ENCODE measurements at places on chromosomes 12 and 14. TPM values are rescaled to one million over a fixed set of nuclear protein-coding genes. Genes with fewer than 3 reads are reported as not detected.

The ARHGAP5 gene
- 32.5 TPM for total RNA-seq

The HOMEZ gene
- total RNA-seq = 11.8 TPM

The MSI1 gene
- total RNA-seq = 0.78 TPM

The TAS2R8 gene
- not detected for total RNA-seq

The FZD10 gene
- not detected for total RNA-seq

The BEGAIN gene
- total RNA-seq = 6.0 TPM

The C12orf60 gene
- 3.3 TPM for total RNA-seq

The WSCD2 gene
- total RNA-seq = not detected

- no peaks in the 10 kb centered on the region for H3K36me3 ChIP-seq
- no peak overlapping the region for H3K4me3 ChIP-seq
- H3K4me1 ChIP-seq = no peaks in the 10 kb centered on the region
- no peak overlapping the region for H3K27ac ChIP-seq
These were observed 27.0 kb upstream of the INSM2 start for GRCh38 chr14:35506927-35507326.

- H3K27me3 ChIP-seq = peaks cover 18% of the 10 kb centered on the region
- no peaks in the 10 kb centered on the region for H3K36me3 ChIP-seq
- no peaks in the 10 kb centered on the region for H3K4me1 ChIP-seq
- no peak overlapping the region for H3K4me3 ChIP-seq
- H3K27ac ChIP-seq = no peak overlapping the region
- no peak for DNase-seq
These were observed 754 bp downstream of the ACSS3 start for GRCh38 chr12:81078469-81079196.

DNA sequence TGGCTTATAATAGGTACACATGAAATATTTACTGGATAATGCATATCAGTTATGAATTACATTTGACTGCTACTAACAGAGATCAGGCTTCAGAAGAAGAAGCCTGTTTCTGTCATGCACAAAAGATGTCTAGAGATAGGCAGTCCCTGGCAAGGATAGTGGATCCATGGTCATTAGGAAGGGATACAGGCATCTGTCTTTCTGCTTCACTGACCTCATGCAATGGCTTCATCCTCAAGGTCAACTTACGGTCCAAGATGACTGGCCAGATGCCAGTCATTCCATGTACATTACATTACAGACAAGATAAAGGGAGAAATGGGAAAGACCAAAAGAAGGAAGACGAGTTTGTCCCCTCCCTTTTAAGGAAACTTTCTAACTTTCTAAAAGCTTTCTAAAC lies 94.0 kb downstream of the NUAK1 start:
- no peaks in the 10 kb centered on the region for H3K4me1 ChIP-seq
- H3K36me3 ChIP-seq = no peaks in the 10 kb centered on the region
- no peak overlapping the region for H3K27ac ChIP-seq
- no peak overlapping the region for H3K4me3 ChIP-seq

DNA sequence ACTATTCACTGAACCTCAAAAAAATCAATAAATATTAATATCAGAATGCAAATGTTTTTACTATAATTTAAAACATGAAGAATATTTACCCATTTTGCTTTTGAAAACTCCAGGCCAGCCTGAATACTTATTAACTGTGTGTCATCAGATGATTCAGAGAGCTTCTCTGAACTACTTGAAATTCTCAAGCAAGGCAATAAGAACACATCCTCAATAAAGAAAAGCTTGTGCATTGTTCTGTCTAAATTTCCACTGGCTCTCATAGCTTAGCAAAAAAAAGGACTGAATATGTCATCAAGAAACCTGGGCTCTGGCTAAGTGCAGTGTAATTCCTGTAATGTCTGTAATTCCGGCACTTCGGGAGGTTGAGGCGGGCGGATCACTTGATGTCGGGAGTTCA lies 194.1 kb downstream of the BTG1 start:
- H3K27ac ChIP-seq = no peak overlapping the region
- peaks cover 14% of the 10 kb centered on the region for H3K4me1 ChIP-seq
- no peaks in the 10 kb centered on the region for H3K36me3 ChIP-seq
- no peaks in the 10 kb centered on the region for H3K27me3 ChIP-seq
- no peak overlapping the region for H3K4me3 ChIP-seq

DNA sequence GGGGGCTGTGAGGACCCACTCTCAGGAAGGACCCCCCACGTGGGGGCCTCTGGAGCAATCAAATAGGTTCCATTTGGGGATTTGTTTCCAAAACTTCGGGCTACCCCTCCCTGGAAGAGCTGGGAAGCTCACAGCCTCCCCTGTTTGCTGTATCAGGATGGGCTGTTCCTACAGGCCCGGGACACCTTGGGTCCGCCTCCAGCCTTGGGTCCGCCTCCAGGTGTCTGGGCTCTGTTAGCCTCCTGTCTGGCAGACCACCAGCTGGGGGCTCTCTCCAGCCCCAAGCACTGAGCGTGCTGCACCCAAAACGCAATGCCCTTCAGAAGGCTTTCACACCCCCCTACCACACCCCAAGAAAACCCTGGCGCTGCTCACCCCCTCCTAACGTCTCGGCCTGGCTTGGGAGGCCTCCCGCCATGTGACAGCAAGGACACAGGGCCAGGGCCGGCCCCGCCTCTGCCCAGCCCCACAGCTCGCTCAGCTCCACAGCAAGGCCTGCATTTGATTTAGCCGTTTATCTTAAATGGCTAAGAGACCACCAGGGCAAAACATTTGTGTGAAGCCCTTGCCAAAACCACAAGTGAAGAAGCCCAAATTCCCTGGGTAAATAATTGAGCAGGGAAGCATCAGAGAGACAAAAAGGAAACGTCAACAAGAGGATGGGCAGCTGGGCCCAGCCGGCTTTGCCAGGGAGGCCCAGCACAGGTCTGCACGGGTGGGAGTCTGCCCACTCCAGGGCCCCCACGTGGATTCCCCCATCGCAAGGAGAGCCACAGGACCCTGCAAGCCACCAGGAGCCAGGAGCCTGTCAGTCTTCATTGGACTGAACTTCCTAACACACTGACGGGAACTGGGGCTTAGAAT lies 39.9 kb downstream of the BCL11B start:
- peaks cover 92% of the 10 kb centered on the region for H3K4me1 ChIP-seq
- H3K36me3 ChIP-seq = peaks cover 43% of the 10 kb centered on the region
- peak overlapping the region; percentile 99 for H3K27ac ChIP-seq
- no peaks in the 10 kb centered on the region for H3K27me3 ChIP-seq
- H3K4me3 ChIP-seq = peak overlapping the region; percentile 79

DNA sequence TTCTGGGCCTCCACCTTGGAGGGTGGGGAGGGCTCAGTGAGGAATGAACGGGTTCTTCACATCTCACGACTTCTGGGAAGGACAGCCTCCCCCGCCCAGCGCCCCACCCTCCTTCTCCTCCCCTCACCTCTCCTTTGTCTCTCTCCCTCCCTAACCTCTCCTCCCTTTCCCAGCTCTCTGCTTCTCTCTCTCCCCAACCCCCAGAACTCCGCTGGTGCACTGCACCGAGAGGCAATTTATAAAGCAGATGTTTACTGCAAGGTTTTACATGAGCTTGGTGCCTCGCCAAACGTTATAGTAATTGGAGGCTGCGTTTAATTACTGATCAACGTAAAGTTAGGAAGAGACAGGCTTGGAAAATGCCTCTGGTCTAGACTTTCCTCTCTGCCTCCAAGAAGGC lies 42.9 kb upstream of the FAM222A start:
- H3K27me3 ChIP-seq = peaks cover 9% of the 10 kb centered on the region
- no peaks in the 10 kb centered on the region for H3K4me1 ChIP-seq
- H3K36me3 ChIP-seq = no peaks in the 10 kb centered on the region
- H3K27ac ChIP-seq = no peak overlapping the region
- DNase-seq = no peak

GRCh38 chr12:7046383-7047105 lies 14.0 kb upstream of the C1S start:
- no peak overlapping the region for H3K27ac ChIP-seq
- no peak for DNase-seq
- H3K4me3 ChIP-seq = no peak overlapping the region
- peaks cover 6% of the 10 kb centered on the region for H3K4me1 ChIP-seq

- no peak for DNase-seq
- no peak overlapping the region for H3K4me3 ChIP-seq
- no peaks in the 10 kb centered on the region for H3K27me3 ChIP-seq
These were observed 22.8 kb upstream of the NXPH4 start for GRCh38 chr12:57193706-57194245.

DNA sequence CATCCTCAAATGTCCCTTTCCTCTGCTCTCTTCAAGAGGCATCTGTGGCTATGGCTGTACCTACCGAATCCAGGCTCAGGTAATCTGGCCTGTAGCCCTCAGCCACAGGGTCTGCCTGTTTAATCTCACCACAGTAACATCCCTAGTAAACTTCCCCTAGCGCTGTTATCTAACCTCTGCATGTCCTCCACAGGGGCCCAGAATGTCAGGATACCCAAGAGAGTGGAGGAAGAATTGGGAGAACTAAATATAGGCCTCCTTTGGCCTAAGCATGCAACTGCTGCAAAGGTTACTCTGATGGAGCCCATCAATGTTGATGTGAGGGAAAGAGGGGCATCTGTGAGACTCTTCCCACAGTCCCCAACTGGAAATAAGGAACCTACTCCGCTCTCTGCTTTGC lies 63.2 kb upstream of the IFNG-AS1 start:
- no peak overlapping the region for H3K4me3 ChIP-seq
- H3K36me3 ChIP-seq = no peaks in the 10 kb centered on the region
- H3K27ac ChIP-seq = no peak overlapping the region
- H3K4me1 ChIP-seq = no peaks in the 10 kb centered on the region
- H3K27me3 ChIP-seq = no peaks in the 10 kb centered on the region

- peaks cover 85% of the 10 kb centered on the region for H3K27me3 ChIP-seq
- H3K36me3 ChIP-seq = no peaks in the 10 kb centered on the region
- H3K4me3 ChIP-seq = no peak overlapping the region
- no peak for DNase-seq
- no peak overlapping the region for H3K27ac ChIP-seq
- peaks cover 28% of the 10 kb centered on the region for H3K4me1 ChIP-seq
These were observed 4.0 kb downstream of the ASCL1 start for GRCh38 chr12:102961466-102961855.

GRCh38 chr14:48615618-48616017 lies 940.2 kb upstream of the MDGA2 start:
- H3K36me3 ChIP-seq = no peaks in the 10 kb centered on the region
- no peak overlapping the region for H3K27ac ChIP-seq
- no peak for DNase-seq
- no peak overlapping the region for H3K4me3 ChIP-seq

DNA sequence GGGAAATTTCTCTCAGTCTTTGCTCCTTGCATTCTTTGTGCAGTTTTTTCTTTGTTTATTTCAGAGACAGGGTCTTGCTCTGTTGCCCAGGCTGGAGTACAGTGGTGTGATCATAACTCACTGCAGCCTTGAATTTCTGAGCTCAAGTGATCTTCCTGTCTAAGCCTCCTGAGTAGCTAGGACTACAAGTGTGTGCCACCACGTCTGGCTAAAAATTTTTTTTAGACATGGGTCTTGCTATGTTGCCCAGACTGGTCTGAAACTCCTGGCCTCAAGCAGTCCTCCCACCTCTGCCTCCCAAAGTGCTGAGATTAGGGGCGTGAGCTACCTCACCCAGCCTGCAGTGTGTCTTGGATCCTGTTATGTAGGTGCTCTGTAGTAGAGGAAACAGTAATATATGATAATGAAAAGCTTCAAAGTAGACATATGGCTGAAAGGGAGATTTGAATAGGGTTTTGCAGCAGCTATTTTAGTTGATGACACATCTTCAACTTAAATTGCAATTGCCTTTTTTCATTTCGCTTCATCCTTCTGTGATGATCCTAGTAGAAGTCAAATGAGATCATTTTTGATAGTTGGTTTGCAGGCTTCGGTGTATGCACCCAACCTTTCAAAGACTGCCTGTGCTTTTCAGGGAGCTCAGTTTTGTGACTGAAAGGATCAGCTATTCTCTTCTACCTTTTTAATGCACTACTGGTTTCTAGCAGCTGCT lies 75.4 kb downstream of the FUT8 start:
- H3K4me3 ChIP-seq = no peak overlapping the region
- no peaks in the 10 kb centered on the region for H3K27me3 ChIP-seq
- peaks cover 35% of the 10 kb centered on the region for H3K36me3 ChIP-seq

GRCh38 chr12:46660276-46660675 lies 165.5 kb downstream of the SLC38A4 start:
- no peaks in the 10 kb centered on the region for H3K36me3 ChIP-seq
- H3K27me3 ChIP-seq = no peaks in the 10 kb centered on the region
- H3K4me1 ChIP-seq = peaks cover 32% of the 10 kb centered on the region
- no peak for DNase-seq

- DNase-seq = no peak
- H3K27me3 ChIP-seq = peaks cover 3% of the 10 kb centered on the region
- no peak overlapping the region for H3K4me3 ChIP-seq
- H3K4me1 ChIP-seq = peaks cover 25% of the 10 kb centered on the region
These were observed 456.6 kb downstream of the VRK1 start for GRCh38 chr14:97253756-97254155.

GRCh38 chr14:103879570-103880347 lies 32.4 kb upstream of the PPP1R13B start:
- no peaks in the 10 kb centered on the region for H3K36me3 ChIP-seq
- peak; percentile 23 for DNase-seq
- peaks cover 24% of the 10 kb centered on the region for H3K4me1 ChIP-seq
- peak overlapping the region; percentile 24 for H3K4me3 ChIP-seq
- H3K27ac ChIP-seq = no peak overlapping the region

DNA sequence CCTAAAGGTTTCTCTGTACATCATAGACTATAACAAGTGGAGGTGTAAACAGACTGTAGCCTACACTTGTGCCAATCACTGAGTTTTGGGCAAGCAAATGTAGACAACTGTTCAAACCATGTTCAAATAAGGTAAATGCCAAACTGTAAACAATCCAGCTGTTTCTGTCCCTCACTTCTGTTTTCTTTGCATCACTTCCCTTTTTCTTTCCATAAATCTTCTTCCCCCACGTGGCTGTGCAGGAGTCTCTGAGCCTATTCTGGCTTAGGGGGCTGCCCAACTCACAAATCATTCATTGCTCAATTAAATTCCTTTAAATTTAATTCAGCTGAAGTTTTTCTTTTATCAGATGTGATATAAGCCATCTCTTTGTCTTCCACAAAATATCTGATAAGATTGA lies 65.1 kb upstream of the CPM start:
- no peak overlapping the region for H3K4me3 ChIP-seq
- no peak for DNase-seq

GRCh38 chr12:13596714-13597113 lies 384.7 kb downstream of the GRIN2B start:
- H3K4me1 ChIP-seq = peaks cover 4% of the 10 kb centered on the region
- no peak overlapping the region for H3K4me3 ChIP-seq
- no peak overlapping the region for H3K27ac ChIP-seq
- H3K27me3 ChIP-seq = peaks cover 1% of the 10 kb centered on the region
- H3K36me3 ChIP-seq = no peaks in the 10 kb centered on the region
- no peak for DNase-seq

DNA sequence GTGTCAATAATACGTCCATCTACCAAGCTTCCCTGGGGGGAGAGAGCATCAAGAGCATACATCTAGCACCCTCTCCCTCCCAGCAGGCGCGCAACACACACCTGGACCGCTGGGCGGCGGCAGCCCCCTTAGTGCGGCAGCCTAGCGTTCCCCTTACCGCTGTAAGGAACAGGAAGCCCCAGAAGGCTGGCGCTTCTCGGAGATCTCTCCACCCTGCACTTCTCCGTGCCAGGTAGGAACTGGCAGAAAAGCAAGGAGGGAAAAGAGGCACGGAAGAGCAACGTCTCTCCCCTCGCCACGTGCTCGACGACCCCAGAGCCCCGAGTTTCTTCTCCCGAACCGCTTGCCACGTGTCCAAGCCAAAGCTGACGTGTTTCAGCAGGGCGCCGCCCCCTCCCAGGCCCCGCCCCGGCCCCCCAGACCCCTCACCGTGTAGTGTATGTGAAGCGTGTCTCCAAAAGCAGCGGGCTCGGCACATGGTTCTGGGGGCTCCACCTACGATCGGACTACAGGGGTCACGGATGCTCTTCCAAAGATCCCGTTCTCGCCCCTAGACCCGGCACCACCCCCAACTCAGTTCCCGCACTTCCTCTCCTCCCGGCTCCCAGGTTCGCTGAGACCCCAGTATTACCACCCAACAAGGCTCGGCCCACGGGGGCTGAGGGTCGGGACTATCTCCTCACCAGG lies 532 bp downstream of the FKBP11 start:
- DNase-seq = peak; percentile 87
- H3K27me3 ChIP-seq = no peaks in the 10 kb centered on the region
- peak overlapping the region; percentile 88 for H3K4me3 ChIP-seq
- peaks cover 37% of the 10 kb centered on the region for H3K36me3 ChIP-seq
- H3K4me1 ChIP-seq = peaks cover 48% of the 10 kb centered on the region

Data from activated CD8-positive, alpha-beta T cell treated with anti-CD3 and anti-CD28 coated beads for 36 hours (primary cell).